ENCODE measurements at places on chromosomes 16 and 17.
A peak's percentile ranks its signal among the peaks of the same experiment; 100 is the strongest.

- no peak for DNase-seq
Measured at GRCh38 chr17:77271411-77271810, 130.6 kb downstream of the SEC14L1 start.

DNA sequence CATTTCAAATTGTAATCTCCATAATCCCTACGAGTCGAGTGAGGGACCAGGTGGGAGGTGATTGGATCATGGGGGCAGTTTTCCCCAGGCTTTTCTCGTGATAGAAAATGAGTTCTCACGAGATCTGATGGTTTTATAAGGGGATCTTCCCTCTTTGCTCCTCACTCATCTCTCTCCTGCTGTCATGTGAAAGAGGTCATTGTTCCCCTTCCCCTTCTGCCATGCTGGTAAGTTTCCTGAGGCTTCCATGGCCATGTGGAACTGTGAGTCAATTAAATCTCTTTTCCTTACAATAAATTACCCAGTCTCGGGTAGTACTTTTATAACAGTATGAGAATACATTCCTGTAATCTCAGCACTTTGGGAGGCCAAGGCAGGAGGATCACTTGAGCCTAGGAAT, 76.7 kb upstream of the MARCHF10 start:
- DNase-seq = no peak

GRCh38 chr16:9279291-9280068, 188.0 kb downstream of the HAPSTR1 start:
- DNase-seq = no peak

GRCh38 chr16:22675745-22676540, 138.0 kb upstream of the HS3ST2 start:
- no peak for DNase-seq

- no peak for DNase-seq
Measured at GRCh38 chr17:8015957-8016631, 13.7 kb downstream of the GUCY2D start.

GRCh38 chr16:49089039-49089438, 192.6 kb downstream of the CBLN1 start:
- no peak for DNase-seq

GRCh38 chr17:28743243-28744103, at the start of gene TRAF4:
TRAF4 (plus strand) TSS chr17:28744011; CDS start chr17:28744113, 102 bp downstream.
- DNase-seq = peak; percentile 66

DNA sequence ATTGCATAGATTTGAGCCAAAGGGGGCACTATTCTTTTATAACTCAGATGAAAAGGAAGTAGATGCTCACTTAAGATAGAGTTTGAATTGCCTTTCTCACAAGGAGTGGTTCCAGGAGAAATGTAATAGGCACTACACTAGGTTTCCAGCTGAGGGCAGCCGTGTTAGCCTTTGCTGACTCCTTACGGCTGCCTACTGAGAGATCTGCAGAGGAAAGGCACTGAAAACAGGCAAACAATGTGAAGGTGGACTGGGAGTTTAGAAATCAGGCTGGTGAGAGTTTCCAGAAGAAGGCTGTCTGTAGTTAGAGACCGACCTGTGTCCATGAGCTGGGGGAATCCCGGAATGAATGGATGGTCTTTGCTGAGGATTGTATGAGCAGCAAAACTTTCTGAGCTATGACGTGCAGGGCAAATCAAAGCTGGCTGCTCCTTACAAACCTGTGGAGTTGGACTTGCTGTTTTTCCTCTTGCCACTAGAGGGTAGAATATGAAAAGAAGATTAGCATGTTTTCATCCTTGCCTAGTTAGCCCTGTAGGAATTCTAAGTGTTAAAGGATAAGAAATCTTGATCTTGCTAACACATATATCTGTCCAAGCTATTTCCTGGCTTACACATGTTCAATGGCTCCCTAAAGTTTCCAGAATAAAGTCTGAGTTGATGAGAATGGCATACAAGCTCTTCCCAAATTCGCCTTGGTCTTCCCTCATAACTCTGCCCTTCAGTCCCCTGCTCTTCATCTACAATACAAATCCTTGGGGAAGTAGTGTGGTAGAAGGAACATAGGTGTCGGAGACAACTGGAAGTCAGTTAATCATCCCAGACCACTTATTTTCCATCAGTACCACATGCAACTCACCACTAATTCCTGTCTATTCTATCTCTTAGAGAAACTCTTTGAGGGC, 20.1 kb upstream of the TAOK1 start:
- DNase-seq = peak; percentile 4

DNA sequence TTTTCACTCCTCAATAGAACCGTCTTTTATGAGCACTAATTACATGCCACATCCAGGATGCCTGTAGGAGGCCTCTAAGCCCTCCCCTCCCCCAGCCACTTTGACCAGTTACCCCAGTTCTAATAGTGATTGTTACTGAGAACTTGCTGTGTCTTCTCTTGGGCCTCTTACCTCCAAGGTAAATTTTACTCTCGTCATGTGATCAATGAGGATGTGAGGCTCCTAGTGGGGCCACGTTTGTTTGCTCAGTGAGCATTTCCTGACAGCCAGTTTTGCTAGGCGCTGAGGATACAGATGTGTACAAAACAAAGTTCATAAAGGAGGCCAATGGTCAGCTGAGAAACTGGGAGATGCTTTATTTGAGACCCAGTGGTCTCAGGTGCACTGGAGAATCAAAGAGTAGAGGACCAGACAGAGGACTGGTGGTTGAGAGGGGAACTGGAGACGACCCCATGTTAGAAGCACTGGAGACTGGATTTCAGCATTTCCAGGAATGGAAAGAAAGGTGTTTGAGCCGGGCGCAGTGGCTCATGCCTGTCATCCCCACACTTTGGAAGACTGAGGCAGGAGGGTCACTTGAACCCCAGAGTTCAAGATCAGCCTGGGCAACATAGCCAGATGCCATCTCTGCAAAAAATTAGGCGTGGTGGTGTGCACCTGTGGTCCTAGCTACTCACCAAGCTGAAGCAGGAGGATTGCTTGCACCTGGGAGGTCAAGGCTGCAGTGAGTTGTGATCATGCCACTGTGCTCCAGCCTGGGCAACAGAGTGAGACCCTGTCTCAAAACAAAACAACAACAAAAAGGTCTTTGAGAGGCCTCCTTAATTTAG, 2.6 kb downstream of the ATP2C2 start:
- no peak for DNase-seq

DNA sequence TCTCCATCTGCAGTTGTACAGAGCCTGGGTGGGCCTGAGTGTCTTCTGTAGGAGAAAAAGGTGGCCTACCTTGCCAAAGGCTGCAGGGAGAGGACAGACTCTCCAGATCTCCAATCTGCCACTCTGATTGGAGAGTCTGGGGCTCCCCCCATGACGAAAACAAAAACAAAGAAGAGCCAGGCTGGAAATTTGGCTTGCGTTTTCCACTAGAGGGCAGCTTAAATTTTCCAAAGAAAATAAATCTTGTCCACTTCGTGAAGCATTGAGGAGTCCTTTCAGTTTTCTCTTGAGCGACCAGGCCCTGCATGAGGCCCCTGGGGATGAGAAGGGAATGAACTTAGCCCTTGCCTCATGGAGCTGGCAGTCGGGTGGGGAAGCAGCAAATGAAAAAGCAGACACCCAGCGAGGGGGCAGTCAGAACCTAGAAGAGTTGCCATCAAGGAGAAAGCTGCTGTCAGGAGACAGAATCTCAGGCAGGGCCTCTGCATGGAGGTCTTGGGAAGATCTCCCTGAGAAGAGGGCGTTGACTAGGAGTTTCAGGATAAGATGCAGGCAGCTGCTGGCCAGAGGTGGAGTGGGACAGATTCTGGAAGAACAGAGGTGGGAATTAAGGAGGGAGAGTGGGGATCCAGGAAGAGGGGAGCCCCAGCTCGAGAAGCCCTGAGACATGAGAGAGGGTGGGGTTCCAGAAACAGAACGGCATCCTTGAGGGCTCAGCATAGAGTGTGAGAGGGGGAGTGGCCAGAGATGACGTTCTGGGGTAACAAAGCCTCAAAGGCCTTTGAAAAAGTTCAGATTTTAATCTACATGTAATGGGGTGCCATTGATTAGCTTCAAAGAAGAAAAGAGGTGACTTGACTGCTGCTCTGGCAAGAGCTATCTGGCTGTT, 8.4 kb upstream of the SHCBP1 start:
- DNase-seq = no peak

Measured in NCI-H187 (cell line).